Stimulated activated CD4-positive, alpha-beta T cell treated with anti-CD3 and anti-CD28 coated beads, Interleukin-2, amount 100 ng/mL, for 48 hours (primary cell): ENCODE measurements at places on chromosomes 2 and 18.

GRCh38 chr2:107063228-107063627 is 177.3 kb upstream of the ST6GAL2 start:
- no peak for DNase-seq

GRCh38 chr18:70116949-70117348 is 88.5 kb downstream of the RTTN start:
- no peak for DNase-seq

GRCh38 chr18:8333961-8334360 is 275.3 kb upstream of the RAB12 start:
- no peak for DNase-seq

- no peak for DNase-seq
Measured at GRCh38 chr2:224146356-224147160, 107.5 kb upstream of the SERPINE2 start.

DNA sequence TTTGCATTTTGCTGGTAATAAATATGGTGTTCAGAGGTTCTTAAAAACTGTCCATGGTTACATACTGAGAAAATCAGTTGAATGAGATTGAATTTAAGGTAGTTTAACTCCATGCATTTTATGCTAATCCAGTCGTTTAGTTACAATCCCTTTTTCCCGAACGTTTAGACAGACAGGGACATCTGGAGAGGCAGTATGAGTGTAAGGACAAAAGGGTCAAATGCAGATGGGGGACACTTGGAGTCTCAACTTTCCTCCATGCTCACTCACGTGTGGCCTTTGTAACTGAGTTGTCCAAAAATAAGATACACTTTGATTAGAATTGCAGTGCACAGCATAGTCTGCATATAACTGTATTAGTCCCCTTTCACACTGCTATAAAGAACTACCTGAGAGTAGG is 63.9 kb downstream of the RDH14 start:
- DNase-seq: no peak
